ENCODE measurements at places on chromosomes 5 and 9.

DNA sequence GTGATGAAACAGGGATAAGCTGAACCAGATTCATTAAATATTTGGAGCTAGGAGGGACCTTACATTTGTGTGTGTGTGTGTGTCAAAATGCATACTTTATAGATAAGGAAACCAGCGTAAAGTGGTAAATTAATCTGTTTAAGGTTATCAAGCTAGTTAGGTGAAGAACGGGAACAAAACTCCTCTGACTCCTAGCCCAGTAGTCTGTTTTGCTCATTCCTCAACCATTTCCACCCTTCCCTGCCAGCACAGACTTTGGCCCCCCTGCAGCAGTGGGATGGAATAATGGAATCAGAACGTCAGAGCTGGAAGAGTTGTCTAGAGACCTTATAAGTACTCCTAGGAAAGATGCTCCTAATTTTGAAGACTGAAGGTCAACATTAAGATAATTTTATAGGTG is 6.5 kb downstream of the AGXT2 start:
- no peak for DNase-seq

GRCh38 chr5:169385636-169386035 is 84.7 kb upstream of the SLIT3 start:
- no peak for DNase-seq

GRCh38 chr9:84146893-84147710 is 166.5 kb downstream of the RMI1 start:
- no peak for DNase-seq

DNA sequence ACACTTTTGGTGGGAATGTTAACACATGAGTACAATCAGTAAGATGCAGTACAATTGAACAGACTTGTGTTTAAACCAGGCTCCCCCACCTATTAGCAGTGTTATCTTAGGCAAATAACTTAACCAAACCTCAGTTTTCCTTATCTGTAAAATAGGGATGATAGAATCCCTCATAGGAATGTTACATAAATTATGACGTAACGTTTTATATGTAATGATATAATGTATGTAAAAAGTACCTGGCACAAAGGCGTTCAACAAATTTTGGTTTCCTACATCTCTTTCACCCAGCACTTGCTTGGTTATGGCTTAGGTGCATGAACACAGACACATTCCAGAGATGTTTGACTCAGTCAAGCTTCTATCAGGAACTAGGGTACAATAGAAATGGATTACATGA is 26.7 kb upstream of the IL33 start:
- DNase-seq = no peak
